Stimulated activated CD4-positive, alpha-beta T cell treated with anti-CD3 and anti-CD28 coated beads, Interleukin-1b, Interleukin-23, amount 100 ng/mL, for 1 hour (primary cell): ENCODE measurements at places on chromosomes 13 and 19.

DNA sequence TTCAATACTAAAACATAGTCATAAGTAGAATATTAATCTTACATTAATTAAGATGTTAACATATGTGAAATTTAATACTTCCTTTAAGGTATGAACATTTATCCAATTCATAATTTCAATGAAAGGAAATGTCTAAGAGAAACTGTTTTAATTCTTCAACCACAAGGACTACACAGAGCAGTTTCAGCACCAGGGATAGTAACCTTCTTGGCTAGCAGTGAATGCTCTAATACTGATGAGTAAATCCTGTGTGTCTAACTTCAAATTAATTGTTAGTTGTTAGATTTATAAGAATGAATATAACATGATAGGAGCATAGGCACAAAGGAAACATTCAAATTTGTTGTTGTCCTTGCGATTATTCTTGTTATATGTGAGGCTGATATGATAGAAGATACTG lies 15.6 kb upstream of the NBEA start:
- DNase-seq = no peak

DNA sequence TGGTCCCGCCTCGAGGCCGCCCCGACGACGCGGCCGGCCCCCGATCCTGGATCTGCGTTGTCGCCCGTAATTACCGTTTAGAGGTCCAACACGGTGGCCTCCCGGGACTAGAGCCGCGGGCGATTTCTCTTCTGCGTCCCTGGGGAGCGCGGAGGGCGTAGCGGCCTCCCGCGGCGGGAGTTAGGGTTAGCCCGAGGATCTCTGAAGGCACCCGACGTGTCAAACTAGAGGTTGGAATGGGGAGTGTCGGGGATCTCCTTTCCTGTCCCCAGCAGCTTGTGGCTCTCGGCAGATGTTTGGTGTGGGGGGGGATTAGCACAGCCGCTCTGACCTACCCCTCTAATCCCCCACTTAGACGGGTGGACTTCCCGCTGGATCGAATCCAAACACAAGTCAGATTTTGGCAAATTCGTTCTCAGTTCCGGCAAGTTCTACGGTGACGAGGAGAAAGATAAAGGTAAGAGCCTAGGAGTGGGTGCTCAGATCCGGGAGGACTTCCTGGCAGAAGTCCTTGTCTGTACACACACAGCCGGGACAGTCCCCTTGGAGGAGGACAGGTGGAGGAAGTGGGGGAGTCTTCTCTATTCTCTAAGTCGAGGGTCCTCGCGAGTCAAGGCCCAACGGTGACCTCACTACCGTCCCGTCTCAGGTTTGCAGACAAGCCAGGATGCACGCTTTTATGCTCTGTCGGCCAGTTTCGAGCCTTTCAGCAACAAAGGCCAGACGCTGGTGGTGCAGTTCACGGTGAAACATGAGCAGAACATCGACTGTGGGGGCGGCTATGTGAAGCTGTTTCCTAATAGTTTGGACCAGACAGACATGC lies 581 bp downstream of the CALR start:
- no peak for DNase-seq

DNA sequence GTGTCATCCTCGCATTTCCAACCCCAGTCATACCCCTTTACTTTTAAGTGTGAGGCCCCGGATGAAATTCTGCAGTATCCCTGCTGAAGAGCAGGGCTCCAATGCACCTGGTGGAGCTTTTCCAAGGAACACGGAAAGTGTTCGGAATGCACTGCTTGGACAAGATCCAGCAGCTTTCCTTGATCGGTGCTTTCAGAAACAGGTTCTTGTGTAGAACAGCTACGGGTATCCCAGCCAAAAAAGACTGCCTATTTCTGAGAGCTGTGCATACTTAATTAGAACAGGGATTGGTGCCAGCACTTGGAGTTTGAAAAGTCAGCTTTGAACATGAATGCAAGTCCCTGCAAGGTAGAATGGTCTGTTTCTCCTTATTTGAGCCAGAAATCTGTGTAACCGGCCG lies 87.2 kb upstream of the C1QTNF9B start:
- DNase-seq = no peak

GRCh38 chr13:26222520-26223046 lies 469 bp upstream of the RNF6 start:
- no peak for DNase-seq

DNA sequence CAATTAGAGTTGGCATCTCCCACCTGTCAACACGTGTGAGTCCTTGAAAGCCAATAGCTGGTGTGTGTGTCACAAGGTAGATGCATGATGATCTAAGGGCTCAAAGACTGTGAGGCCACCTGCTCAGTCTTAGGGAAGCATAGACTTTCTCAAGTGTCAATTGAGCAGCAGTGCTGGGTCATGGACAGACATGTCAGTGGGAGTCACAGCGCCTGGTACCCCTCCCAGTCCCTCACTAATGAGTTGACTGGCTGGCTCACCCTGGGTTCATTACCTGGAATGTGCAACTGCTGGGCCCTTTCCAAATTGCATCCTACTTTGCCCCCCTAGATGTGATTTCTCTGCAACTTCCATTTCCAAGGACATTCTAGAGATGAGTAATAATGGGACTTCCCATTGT lies 9.1 kb upstream of the PSG6 start:
- no peak for DNase-seq

GRCh38 chr19:32343550-32344262 lies 1.7 kb upstream of the ZNF507 start:
- DNase-seq = no peak

GRCh38 chr19:53906211-53907192 lies 2.6 kb upstream of the CACNG7 start:
- DNase-seq = peak; percentile 30

- DNase-seq = no peak
Observed at GRCh38 chr13:103663996-103664395, 597.8 kb upstream of the SLC10A2 start.
